CD4-positive, alpha-beta T cell treated with Interleukin-2 at 100 ng/mL for 4 hours (primary cell): ENCODE measurements at places on chromosomes 6 and 20.
A peak's percentile ranks its signal among the peaks of the same experiment; 100 is the strongest.

DNA sequence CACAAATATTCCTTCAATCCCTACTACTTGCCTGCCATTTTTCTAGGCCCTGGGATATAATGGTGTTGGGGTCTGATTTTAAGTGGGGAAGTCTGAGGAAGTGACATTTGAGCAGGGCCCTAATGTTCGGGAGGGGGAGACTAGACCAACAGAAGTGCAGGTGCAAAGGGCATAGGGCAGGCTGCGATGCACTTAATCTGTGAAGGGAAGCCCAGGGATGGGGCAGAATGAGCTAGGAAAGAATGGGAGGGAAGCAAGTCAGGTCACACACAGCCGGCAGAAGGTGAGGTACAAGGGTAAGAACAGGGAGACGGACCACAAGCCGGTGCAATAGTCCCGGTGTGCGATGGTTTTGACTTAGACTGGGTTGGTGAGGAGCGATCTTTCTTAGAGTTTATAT, 146.8 kb downstream of the UNC5CL start:
- DNase-seq = no peak

DNA sequence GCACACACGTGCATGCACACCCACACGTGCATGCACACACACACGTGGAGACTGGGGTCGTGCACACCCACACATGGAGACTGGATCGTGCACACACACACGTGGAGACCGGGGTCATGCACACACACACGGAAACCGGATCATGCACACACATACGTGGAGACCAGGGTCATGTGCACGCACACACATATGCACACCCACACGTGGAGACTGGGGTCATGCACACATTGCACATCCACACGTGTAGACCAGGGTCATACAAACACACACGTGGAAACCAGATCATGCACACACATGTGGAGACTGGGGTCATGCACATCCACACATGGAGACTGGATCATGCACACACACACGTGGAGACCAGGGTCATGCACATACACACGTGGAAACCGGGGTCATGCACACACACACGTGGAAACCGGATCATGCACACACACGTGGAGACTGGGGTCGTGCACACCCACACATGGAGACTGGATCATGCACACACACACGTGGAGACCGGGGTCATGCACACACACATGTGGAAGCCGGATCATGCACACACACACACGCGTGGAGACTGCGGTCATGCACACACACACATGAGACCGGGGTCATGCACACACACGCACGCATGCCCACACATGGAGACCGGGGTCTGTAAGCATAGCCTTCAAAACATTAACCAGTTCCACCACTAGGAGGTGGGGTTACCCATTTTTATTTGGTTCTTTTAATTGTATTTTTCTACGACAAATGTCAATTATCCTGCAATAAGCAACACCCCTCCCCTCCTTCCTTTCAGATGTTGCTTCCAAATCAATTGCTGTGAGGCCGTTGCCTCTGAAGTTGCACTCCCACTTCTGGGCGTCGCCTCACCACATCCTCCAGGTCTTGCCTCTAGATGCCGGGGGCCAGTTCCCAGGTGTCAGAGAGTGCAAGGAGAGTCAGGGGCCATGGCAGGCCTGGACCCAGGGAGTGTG, 95.8 kb downstream of the TMEM242 start:
- peak; percentile 6 for DNase-seq

GRCh38 chr6:98056955-98057354, 773.9 kb upstream of the MMS22L start:
- DNase-seq = no peak

DNA sequence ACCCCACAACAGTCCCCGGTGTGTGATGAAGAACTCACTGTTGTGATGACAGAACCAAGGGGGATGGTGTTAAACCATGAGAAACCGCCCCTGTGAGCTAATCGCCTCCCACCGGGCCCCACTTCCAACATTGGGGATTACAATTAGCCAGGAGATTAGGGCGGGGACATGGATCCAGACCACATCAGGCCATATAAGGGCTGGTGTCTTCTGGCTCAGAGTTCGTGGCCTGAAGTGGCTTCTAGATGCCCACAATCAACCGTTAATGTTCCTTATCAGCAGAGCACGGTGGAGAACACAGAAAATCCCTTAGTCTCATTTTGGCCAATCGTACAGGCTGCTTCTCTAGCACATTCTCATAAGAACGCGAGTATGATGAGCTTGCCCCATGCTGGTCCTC, 10.9 kb upstream of the MAS1 start:
- DNase-seq = no peak

DNA sequence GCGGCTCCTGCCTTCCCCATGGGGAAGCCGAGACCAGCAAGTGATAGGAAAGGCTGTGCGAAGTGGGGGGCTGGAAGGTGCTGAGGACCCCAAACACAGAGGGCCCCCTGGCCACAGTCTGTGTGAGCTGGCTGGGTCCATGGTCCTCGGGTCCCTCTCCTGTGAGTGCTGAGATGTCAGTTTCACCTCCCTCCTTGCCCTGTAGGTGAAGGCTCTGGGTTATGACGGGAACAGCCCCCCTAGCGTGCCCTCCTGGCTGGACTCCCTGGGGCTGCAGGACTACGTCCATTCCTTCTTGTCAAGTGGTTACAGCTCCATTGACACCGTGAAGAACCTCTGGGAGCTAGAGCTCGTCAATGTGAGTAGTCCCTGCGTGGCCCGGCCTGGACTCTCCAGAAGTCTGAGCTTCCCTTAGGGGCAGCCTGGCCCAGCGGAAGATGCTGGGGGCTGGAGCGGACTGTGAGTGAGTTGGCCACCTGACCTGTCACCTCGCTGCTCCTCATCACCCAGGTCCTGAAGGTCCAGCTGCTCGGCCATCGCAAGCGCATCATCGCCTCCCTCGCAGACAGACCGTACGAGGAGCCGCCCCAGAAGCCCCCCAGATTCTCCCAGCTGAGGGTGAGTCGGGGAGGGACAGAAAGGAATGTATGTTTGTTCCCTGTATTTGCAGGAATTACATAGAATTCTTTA, 61.7 kb downstream of the TCP11 start:
- no peak for DNase-seq

DNA sequence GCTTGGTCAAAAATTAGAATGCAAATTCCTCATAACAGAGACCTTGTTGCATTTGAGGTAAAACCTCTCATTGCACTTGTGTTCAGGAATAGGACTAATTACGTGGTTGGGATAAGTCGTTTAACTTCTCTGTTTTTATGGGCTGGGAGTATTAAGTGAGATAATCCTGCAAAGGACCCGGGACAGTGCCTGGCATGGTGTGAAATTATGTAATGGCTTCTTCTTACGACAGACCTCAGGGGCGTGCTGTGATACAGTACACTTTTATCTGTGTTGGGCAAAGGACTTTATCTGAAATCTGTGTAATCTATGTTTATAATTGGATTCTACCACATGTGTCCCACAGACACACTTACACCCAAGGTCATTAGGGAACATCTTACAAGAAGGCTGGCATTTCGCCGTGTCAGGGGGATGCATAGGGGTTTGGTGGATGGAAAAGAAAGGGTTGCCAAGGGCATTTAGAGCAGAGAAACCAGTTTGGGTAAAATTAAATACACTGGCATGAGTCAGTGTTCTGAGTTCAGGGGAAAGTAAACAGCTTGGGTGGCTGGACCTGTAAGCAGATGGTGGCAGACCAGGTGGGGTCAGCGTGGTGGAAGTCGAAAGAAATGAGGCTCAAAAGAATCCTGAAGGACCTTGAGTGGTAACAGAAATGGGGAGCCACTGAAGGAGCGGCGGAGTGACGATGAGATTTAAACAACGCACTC, 17.2 kb upstream of the RTF2 start:
- no peak for DNase-seq

- DNase-seq = no peak
Measured at GRCh38 chr6:4732691-4733315, 43.4 kb upstream of the CDYL start.

GRCh38 chr20:58544286-58544685, 29.1 kb upstream of the APCDD1L start:
- no peak for DNase-seq

DNA sequence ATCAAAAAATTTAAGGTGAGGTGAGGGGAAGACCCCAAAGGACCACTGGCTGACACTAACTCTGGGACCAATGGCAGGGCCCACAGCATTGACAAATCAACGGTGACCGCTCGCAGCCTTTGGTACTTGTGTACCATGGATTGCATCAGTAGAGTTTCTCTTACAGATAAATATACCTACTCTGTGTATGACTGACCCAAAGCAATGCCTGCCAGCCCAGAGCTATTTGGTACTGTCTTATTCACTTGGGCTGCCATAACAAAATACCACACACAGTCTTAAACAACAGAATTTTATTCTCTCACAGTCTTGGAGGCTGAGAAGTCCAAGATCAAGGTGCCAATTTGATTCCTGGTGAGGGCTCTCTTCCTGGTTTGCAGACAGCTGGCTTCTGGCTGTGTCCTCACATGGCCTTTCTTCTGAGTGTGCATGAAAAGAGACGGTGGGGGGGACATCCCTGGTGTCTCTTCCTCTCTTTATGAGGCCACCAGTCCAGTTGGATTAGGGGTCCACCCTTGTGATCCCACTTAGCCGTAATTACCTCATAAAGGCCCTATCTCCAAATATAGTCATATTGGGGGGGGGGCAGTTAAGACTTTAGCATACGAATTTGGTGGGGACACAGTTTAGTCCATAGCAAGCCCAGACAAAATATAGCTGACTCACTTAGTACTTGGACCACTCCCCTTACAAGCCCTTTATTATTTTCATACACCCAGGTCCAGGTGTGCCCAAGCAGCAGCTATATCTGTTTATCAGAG, 336.3 kb downstream of the CD83 start:
- no peak for DNase-seq

- no peak for DNase-seq
Measured at GRCh38 chr6:37077905-37078296, 72.4 kb downstream of the FGD2 start.

DNA sequence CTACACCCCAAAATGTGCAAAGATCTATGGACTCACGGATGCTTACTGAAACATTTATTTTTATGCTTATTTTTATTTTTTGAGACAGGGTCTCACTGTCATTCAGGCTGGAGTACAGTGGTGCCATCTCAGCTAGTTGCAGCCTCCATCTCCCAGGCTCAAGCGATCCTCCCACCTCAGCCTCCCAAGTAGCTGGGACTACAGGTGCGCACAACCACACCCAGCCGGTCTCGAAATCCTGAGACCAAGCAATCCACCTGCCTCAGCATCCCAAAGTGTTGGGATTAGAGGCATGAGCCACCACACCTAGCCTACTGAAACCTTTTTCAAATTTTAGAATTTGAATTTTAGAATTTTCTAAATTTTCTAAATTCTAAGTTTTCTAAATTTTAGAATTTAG, 50.8 kb upstream of the IPCEF1 start:
- DNase-seq = no peak

DNA sequence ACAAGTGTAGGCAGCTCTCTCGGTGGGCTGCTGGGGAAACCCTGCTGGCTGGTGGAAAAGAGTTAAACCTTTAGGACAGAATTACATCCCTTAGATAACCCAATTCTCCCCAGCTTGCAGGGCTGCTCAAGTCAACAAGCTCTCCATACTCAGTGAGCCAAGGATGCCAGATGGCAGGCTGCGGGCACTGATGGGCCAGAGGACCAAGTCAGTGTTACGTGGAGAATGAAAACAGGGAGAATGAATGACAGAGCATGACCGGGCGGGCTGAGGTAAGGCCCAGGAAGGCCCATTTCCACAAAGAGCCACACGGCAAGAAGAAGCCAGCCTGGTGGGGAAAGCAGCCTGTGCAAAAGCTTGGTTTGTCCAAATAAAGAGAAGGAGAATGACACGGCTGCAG, 58.7 kb upstream of the CD93 start:
- DNase-seq = no peak

- no peak for DNase-seq
Measured at GRCh38 chr6:91291071-91291470, 704.2 kb upstream of the MAP3K7 start.

GRCh38 chr6:44682987-44683779, 295.7 kb downstream of the CDC5L start:
- DNase-seq = no peak
